ENCODE measurements at places on chromosomes 7 and 10.

DNA sequence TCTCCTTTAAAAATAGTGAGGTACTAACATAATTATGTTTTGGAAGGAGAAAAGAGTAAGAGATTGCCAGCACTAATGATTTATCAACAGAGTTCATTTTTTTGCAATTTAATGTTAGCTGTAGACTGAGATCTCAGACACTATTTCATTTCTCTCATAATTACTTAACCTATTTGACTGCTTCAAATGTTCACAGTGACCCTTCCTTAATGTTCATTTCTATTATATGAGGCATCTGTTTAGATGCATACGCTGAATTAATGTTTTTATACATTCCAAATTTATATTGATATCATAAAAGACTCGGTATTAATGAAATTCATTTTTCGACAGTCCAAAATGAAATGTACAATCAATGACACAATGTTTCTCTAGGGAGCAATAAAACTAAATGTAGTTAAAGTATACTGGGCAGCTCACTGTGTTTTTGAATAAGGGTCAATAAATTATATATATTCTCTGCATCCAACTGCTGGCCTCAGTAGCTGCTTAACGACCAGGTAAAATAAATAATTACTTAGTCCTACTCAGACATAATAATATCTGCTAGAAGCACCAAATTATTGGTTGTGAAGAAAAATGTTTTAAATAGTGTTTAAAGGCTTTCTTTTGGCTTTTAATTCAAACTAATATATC, 373.4 kb downstream of the MAGI2 start:
- DNase-seq, result no peak

GRCh38 chr7:69184339-69184738, 413.9 kb upstream of the AUTS2 start:
- no peak for DNase-seq

GRCh38 chr7:114100810-114101209, 182.0 kb upstream of the PPP1R3A start:
- DNase-seq, result no peak

DNA sequence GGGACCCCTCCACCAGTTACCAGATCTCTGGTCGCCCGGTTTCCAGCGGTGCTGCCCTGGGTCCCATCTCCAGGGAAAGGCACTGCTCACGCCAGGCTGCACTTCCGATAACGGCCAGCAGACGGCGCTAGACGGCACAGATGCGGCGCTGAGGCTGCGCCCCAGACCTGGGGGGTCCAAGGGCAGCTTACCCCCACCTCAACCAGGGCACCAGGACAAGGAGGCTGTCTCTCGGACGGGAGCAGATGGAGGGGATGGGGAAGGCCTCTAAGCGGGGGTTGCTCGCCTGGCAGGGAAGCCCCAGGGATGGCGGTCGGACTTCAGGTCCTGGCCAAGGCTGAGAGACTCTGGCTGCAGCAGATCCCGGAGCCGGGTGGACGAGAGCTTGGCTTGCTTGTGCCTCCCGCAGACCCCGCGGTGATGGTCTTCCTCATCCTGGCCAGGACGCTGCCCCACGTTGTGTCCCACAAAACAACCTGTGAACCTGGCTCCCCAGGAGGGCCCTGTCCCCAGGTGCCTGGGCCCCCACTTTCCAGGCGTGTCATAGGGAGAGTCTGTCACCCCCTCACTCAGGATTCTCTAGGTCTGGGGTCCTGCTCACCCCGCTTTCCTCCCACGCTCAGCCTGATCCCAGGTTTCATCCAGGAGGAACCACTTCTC, 23.9 kb upstream of the ZNF716 start:
- no peak for DNase-seq

DNA sequence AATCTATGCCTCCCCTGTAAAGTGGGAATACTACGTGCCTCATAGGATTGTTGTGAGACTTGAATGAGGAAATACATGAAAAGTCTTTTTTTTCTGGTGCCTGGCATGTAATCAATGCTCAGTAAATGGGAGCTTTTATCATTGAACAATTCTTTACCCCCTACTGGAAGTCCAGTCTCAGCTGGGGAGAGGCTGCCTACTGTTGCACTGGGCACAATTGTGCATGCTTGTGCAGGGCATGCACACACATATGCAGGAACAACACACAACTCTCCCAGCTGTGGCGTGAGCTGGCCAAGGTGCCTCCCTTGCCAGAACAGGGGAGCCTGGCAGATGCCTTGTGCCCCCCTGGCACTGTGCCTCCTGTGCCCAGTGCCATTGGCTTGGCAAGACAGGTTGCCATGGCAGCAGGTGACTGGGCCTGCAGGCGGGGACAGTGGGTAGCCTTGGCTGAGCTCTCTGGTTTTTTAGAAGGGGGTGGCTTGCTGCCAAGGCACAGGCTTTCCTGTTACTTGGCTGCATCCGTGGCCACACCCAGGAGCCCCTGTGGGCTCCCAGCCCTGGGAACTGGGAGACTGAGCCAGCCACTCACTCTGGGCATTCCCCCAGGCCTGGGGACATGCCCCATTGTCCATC, 16.1 kb upstream of the PALD1 start:
- DNase-seq, result no peak

DNA sequence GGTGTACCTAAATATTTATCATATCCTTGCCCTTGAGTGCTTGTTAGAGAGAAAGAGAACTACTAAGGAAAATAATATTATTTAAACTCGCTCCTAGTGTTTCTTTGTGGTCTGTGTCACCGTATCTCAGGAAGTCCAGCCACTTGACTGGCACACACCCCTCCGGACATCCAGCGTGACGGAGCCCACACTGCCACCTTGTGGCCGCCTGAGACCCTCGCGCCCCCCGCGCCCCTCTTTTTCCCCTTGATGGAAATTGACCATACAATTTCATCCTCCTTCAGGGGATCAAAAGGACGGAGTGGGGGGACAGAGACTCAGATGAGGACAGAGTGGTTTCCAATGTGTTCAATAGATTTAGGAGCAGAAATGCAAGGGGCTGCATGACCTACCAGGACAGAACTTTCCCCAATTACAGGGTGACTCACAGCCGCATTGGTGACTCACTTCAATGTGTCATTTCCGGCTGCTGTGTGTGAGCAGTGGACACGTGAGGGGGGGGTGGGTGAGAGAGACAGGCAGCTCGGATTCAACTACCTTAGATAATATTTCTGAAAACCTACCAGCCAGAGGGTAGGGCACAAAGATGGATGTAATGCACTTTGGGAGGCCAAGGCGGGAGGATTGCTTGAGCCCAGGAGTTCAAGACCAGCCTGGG, 11.4 kb downstream of the SERPINE1 start:
- no peak for DNase-seq

DNA sequence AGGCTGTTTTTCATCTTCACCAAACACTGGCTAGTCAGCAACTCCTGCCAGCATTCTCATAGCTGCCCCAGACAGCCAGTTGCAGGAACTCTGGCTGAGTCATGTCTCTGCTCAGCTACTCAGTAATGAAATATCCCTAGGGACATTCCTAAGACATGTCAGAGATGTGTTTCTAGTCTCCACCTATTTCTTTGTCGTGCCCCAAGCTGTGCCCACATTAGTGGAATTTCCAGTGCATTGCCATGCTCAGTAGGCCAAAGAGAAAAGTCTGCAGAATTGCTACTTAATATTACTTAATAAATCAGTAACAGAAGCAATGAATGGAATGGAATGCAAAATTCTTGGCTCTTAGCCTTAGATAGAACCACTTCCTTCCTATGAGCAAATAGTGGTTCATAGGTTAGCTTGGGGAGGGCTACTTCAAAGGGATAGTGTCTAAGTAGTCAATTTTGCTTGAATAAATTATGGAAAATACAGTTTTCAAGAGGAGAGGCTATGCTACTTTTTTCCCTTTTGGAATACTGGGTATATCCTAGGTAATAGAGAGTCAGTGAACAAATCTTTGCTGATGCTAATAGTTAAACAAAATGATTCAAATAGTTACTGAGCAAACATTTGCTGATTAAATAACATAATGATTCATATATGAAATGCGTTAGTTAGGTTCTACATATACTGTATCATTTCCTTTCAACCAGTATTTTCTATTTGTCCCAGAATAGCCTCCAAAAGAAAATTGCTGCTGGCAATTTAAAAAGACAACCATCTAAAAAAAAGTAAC, 23.6 kb upstream of the SEMA3C start:
- DNase-seq, result no peak

DNA sequence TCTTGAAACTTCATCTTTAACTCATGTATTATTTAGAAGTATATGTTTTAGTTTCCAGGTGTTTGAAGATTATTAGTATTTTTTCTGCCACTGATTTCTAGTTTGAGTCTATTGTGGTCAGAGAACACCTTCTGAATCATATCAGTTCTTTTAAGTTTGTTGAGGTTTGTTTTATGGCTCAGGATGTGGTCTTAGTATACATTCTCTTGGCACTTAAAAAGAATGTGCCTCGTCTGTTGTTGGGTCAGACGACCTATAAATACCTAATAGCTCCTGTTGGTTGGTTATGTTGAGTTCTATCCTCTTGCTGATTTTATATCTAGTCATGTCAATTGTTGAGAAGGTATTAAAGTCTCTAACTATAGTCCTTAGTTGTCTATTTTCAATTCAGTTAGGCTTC, 15.9 kb downstream of the TDRD1 start:
- no peak for DNase-seq

DNA sequence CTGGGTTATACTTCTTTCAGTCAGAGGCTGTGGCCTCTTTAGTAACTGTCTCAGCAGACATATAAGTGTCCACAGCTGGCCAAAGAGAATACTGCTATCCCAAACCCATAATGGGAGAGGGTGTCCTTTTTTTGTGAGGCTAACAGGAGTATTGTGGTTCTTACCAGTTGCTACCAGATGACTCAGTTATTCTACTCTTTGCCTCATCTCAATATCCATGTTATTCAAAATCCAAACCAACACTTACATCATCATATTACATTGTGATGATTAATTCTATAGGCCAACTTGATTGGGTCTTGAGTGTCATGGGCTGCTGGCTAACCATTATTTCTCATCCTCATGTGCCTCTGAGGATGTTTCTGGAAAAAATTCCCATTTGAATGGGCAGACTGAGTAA, 120.9 kb downstream of the TMEM168 start:
- DNase-seq, result no peak

GRCh38 chr7:128888756-128889095, 21.8 kb downstream of the KCP start:
- no peak for DNase-seq

GRCh38 chr10:127332631-127333030, 136.2 kb upstream of the INSYN2A start:
- no peak for DNase-seq

DNA sequence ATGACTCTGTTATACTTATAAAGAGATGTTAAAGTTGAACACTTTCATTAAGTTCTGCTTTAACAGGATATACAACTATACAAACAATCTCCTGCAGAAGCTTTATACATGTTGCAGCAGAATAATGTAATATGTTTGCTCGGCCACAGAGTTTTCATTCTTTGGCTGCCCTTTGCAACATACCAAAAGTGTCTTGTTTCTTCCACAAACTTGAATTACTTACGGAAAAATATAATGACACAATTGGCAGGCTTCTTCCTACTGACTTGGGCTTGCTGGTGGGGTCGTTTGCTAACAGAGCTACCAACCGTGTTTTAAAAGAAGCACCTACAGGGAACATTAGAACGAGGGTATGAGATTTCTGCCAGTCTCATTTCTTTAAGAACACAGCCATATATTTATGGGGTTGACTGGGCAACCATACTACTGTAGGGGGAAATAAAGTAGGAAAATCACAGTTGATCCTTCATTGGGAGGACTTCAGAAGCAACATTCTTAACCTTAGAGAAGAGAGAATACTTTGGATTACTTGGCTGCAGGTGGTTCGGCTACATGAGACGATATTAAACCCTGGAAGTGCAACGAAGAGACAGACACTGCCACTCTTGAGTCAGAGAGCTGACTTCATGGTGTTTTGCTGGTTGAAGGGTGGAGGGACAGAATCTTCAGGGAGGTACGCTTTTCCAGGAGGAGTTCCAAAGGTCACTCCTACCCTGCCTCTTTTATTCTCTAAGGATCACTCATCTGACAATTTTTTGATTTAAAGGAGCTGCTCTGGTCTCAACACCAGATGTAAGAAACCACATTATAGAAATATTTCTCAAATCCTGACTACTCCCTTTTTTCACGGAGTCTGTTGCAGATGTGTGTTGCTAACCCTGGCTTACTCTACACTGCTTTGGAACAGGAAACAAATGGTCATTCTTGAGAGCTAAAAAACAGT, 123.9 kb downstream of the SEMA3C start:
- DNase-seq, result no peak

GRCh38 chr7:108327353-108327752, 128.9 kb downstream of the NRCAM start:
- DNase-seq, result no peak

DNA sequence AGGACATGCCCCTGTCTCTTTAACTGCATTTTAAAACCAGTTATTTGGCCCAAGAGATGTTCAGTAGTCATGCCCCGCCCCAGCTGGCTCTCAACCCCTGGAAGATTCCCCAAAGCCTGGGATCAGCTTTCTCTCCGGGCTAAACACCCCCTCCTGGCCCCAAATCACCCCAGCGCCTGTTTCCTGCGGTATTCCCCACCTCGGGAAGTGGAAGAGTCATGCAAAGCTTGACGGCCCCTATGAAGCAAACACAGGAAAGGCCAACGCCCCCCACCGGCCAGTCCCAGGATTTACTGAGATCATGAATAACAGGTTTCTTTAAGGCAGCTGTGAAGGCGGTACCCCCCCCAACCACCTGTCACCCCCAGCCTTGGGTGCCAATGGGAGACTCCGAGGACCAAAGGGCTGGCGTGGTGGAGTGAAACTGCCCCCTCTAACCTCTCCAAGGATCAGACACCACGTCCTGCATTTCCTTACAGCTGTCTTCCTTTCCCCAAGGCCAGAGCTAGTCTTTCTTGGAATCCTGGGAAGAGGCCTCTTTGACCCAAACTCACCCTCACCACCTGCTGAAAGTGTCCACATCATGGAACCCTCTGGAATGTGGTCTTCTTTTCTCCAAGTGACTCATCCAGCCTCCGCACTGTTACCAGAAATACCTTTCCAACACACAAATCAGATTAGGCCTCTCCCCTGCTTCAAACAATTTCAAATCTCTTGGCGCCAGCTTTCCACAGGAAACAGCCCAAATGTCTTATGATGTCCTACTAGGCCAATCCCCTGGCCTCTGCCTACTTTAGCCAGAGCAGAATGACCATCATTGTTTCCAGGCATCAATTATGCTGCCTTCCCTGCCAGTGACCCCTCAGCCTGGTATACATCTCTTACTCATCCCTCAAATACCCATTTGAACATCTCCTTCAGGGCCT, 301.5 kb downstream of the ZEB1 start:
- no peak for DNase-seq

Data from hematopoietic multipotent progenitor cell (in vitro differentiated cells).